ENCODE measurements at places on chromosomes 2 and 18.

DNA sequence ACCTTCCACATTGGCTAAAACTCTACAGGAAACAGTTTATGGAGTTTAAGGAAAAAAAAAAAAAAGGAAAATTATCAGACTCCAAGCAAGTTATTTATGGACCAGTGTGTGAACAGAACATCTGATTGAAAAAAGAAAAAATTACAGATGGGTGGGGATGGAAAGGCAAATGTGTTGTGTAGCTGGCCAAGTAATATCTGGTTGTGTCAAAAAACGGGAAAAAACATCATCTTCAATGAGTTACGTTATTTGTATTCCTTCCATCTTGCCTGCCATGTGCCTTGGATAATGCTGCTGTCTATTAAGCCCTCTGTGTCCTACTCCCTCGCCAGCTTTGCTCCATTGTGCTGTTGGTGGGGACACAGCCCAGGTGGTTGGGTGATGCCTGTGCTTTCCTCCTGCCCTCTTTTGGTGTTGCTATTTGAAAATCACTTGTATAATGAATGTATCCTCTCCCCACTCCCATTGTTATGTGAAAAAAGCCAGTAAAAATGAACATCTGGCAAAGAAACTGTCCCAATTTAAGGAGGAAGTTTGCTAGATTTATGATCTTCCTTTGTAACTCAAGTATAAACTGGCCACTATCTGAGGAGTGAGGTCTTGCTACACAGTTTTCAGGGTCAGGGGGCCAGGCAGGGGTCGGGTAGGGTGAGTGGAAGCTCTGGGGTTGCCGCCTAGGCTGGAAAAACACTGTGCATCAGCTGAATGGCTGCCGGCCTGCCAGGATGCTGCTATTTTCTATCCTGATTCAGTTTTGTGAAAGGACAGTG, 155.9 kb downstream of the FMNL2 start:
- DNase-seq: no peak

- DNase-seq: peak; percentile 5
These were observed 3.1 kb upstream of the DCTN1 start for GRCh38 chr2:74383254-74383653.

GRCh38 chr18:23890589-23890988, 124.0 kb upstream of the TTC39C start:
- DNase-seq: no peak

- no peak for DNase-seq
These were observed 88.3 kb upstream of the LRATD1 start for GRCh38 chr2:14544247-14544646.

DNA sequence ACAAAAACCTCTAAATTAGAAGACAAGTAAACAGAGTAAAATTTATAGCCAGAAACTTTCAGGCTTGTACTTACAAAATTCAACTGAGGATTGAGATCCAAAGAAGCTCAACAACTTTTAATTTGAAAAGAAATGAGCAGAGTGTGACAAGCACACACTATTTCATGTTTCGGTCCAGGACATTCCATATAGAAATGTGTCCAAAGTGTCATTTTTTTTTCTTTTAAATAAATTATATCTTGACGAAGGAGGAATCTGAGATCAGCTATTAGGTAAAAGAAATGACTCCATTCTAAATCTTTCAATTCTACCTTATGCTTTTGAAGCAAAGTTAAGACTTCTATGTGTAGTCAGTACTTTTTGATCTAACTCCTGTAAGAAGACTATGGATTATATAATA, 4.6 kb downstream of the FN1 start:
- DNase-seq: no peak
